ENCODE measurements at places on chromosomes 4 and X.

- DNase-seq, result no peak
Measured at GRCh38 chrX:36577006-36577405, 431.2 kb upstream of the FAM47C start.

DNA sequence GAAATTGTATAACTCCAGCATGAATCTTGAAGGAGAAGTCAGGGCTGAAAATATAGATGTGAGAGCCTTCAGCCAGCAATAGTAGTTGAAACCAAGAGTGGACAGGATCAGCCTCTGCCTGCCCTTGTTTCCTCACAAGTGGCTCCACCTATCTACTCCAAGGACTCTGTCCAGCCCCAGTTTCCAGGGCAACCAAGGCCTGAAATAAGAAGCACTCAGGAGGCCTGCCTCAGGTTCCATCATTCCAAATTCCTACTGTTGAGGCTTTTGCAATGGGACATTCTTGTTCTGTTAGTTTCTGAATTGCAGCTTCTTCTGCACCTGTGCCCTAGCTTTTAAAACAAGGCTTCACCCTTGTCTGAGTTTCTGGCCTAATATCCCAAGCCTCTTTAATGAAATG lies 41.6 kb downstream of the TRPC5OS start:
- DNase-seq, result no peak

DNA sequence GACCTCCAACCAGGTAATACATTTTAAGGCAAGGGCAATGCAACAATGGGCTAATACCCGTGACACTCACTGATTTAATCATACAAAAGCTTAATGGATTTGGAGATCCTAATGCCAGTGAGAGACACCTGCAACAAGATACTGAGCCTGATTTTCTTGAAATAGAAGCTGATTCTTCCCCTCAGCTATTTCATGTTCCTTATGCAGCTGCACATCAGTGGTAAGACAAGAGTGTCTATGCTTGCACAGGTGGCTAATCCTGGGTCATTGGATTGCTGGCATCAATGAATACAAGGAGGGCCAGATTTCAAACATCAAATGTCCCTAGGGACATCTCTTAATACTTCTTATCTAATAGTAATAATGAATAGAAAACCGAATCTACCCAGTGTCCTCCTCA lies 139.7 kb downstream of the PPARGC1A start:
- DNase-seq, result no peak

- DNase-seq, result no peak
Measured at GRCh38 chr4:143183513-143184216, 1.1 kb upstream of the USP38 start.

- DNase-seq, result no peak
Measured at GRCh38 chr4:11544211-11544610, 115.5 kb upstream of the HS3ST1 start.

- DNase-seq, result no peak
Measured at GRCh38 chr4:139642364-139642763, 23.3 kb upstream of the MGST2 start.

DNA sequence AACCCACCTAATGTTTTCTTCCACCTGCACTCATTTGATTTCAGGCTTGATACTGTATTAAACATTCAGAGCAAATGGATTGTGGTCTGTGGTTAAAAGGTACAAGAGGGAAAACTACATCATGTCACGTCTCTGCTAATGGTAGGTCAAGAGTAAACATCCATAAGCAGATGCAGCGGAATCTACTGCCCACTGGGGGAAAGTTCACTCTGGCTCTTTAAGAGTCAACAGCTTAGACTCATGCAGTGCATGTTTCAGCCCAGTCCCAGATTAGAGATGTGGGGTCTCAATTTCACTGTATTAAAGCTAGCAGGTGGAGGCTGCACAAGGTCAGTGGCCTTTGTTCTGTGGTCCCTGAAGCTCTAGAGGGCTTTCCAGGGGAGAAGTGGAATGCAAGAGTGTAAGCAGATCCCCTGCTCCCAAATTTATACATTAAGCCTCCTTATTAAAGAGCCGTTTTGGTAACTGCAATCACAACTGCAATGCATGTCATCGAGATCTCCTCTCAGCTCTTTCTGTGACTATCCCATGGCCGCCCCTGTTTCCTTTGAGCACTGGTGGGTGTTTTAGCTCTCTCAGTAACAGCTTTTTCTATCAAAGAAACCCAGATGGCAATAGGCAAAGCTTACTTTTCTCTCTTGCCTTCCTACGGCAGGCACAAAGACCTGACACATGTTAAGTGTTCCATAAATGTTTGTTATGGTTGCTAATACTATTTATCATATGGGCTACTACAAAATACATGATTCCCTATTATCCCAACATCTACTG lies 53.4 kb downstream of the LDB2 start:
- DNase-seq, result no peak

- no peak for DNase-seq
Measured at GRCh38 chr4:74374561-74375327, 9.8 kb downstream of the EREG start.

Data from C1 segment of cervical spinal cord (tissue), 14 donors.